Right lobe of liver (tissue), 6 donors: ENCODE measurements at places on chromosomes 13 and 19. TPM values are rescaled to one million over a fixed set of nuclear protein-coding genes. Genes with fewer than 3 reads are reported as not detected.

Gene BCAM
- total RNA-seq = 36.0 TPM

Gene MAP4K1
- 1.7 TPM for total RNA-seq

Gene NLRP7
- not detected for total RNA-seq

Gene SLC1A5
- 3.1 TPM for total RNA-seq

Gene FGF22
- total RNA-seq = not detected

Gene ANGPTL8
- total RNA-seq = 102 TPM

Gene PNMA8B
- 0.37 TPM for total RNA-seq

Gene MISP3
- total RNA-seq = 5.6 TPM

Gene LRRC8E
- 2.2 TPM for total RNA-seq

Gene CERS4
- 49.2 TPM for total RNA-seq

Gene GAPDHS
- total RNA-seq = not detected

Gene IFT88
- total RNA-seq = 12.8 TPM

Gene KANK2
- total RNA-seq = 62.8 TPM

Gene ACER1
- total RNA-seq = not detected

Gene ZNF763
- 2.6 TPM for total RNA-seq

Gene LHB
- not detected for total RNA-seq

Gene SYNGR4
- not detected for total RNA-seq

Gene SYT3
- total RNA-seq = not detected

Gene GPR4
- 1.8 TPM for total RNA-seq

Gene PPFIA3
- 3.8 TPM for total RNA-seq

Gene LCP1
- 25.7 TPM for total RNA-seq

Gene VSIG10L
- total RNA-seq = 4.4 TPM

Gene CDX2
- not detected for total RNA-seq

Gene CD79A
- 0.26 TPM for total RNA-seq

Gene IGFL2
- not detected for total RNA-seq

Gene CYP4F8
- total RNA-seq = not detected

Gene COL5A3
- total RNA-seq = 20.2 TPM

Gene CFAP97D2
- total RNA-seq = not detected

Gene SHC2
- total RNA-seq = 48.4 TPM

Gene SHISA7
- 0.04 TPM for total RNA-seq

Gene IZUMO2
- total RNA-seq = not detected

Gene FXYD7
- not detected for total RNA-seq

Gene NCLN
- total RNA-seq = 38.9 TPM

Gene LGI4
- 1.1 TPM for total RNA-seq

Gene DPRX
- total RNA-seq = not detected

Gene NALCN
- total RNA-seq = 0.22 TPM

Gene SSC5D
- total RNA-seq = 0.35 TPM

Gene TMEM238
- 16.9 TPM for total RNA-seq

Gene ADM5
- 0.61 TPM for total RNA-seq

Gene PTPRS
- 6.1 TPM for total RNA-seq

Gene YJEFN3
- 2.5 TPM for total RNA-seq

Gene SIGLEC8
- 0.81 TPM for total RNA-seq

Gene DCT
- not detected for total RNA-seq

Gene KLK6
- not detected for total RNA-seq

Gene OR7D2
- total RNA-seq = not detected

Gene SIGLEC5
- total RNA-seq = not detected

Gene HSPB6
- 6.0 TPM for total RNA-seq

Gene LATS2
- total RNA-seq = 9.0 TPM
